Lower lobe of right lung (tissue), 2 donors: ENCODE measurements at places on chromosomes 5 and 9. TPM values are rescaled to one million over a fixed set of nuclear protein-coding genes. Genes with fewer than 3 reads are reported as not detected.
A peak's percentile ranks its signal among the peaks of the same experiment; 100 is the strongest.

GRCh38 chr5:175718401-175719108, 60.7 kb downstream of the HRH2 start:
- peaks cover 8% of the 10 kb centered on the region for H3K27me3 ChIP-seq
- no peak overlapping the region for H3K27ac ChIP-seq
- H3K4me3 ChIP-seq: no peak overlapping the region
- no peaks in the 10 kb centered on the region for H3K36me3 ChIP-seq
- DNase-seq: peak; percentile 75

DNA sequence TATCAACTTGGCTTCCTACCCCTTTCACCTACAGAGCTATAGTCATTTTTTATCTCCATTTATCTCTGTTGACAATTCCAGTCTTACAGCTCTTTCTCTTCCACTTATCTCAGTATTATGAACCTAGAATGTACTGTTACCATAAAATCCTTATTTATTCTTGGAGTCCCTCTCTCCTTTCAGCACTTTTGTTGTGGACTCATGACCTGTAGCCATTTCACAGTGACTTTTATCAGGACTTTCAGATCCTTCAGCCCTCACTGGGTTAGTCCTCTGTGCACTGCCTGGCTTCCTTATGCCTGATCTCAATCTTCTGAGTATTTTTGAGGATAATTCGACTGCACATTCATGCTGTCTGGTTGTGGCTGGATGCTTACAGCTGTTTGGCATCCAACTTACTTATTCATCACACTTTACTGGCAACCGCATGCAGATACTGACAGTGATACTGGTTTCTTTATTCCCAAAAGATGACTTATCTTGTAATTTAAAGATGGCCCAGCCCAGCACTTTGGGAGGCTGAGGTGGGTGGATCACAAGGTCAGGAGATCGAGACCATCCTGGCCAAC, 293.3 kb downstream of the MAN2A1 start:
- H3K4me3 ChIP-seq: no peak overlapping the region
- H3K27me3 ChIP-seq: no peaks in the 10 kb centered on the region
- H3K4me1 ChIP-seq: no peaks in the 10 kb centered on the region
- no peak for DNase-seq

PCDHA4 gene
- total RNA-seq: 0.59 TPM

DNA sequence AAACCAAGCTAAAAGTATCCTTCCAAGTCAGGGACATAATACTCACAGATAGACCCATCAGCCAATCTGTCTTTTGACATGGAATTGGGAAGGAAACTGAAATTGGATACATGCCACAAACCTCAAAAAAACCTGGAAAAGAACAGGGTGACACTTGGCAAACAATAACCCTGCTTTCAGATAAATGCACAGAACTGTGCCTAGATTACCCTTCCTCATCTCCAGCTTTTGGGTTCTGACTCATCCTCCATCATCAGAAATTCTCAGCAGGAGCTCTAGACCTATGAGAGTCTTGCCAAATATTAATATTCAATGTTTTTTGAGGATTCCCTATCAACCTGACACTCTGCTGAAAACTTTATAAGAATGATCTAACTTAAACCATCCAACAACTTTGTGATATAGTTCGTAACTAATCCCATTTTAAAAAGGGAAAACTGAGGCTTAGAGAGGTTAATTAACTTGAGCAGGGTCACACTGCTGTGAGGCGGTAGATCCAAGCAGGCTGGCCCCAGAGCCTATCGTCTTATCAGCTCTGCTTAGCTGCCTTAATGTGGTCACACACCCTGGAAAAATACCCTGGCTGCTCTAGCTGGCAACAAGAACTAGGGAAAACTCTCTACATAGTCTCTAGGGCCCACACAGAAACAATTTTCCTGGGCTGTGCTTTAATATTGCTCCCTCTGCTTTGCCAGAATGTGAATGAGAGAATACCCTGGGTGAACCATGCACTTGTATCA, 157.0 kb upstream of the TRPC7 start:
- no peak overlapping the region for H3K4me3 ChIP-seq
- no peak overlapping the region for H3K27ac ChIP-seq
- no peaks in the 10 kb centered on the region for H3K27me3 ChIP-seq
- H3K4me1 ChIP-seq: no peaks in the 10 kb centered on the region

ZSWIM6 gene
- total RNA-seq: 18.1 TPM

CCDC183 gene
- 3.7 TPM for total RNA-seq

DNA sequence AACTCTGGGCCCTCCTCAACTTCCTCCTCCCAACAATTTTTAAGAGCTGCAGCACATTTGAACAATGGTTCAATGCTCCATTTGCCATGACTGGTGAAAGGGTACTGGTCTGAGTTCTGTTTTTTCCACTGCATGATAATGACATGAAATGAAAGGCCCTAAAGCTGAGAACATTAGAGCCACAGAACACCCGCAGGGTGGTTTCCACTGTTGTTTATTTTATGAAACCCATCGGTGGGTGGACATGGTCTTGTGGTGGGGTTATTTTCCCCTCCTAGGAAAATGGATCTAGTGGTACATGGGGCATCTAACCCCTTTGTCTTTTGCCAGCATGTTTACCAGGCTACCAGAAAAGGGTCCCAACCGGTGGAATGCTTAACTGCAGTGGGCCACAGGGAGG, 71.8 kb downstream of the SMARCA2 start:
- H3K27me3 ChIP-seq: no peaks in the 10 kb centered on the region
- H3K27ac ChIP-seq: no peak overlapping the region
- no peak for DNase-seq
- no peak overlapping the region for H3K4me3 ChIP-seq
- H3K4me1 ChIP-seq: no peaks in the 10 kb centered on the region

- DNase-seq: no peak
- no peaks in the 10 kb centered on the region for H3K27me3 ChIP-seq
- H3K27ac ChIP-seq: no peak overlapping the region
- H3K4me1 ChIP-seq: no peaks in the 10 kb centered on the region
- H3K4me3 ChIP-seq: no peak overlapping the region
Observed at GRCh38 chr5:28214292-28214691, 1175.9 kb upstream of the CDH9 start.

- H3K36me3 ChIP-seq: no peaks in the 10 kb centered on the region
- no peak overlapping the region for H3K27ac ChIP-seq
- no peak for DNase-seq
- no peaks in the 10 kb centered on the region for H3K27me3 ChIP-seq
Observed at GRCh38 chr9:125088752-125089151, 54.6 kb downstream of the SCAI start.

DNA sequence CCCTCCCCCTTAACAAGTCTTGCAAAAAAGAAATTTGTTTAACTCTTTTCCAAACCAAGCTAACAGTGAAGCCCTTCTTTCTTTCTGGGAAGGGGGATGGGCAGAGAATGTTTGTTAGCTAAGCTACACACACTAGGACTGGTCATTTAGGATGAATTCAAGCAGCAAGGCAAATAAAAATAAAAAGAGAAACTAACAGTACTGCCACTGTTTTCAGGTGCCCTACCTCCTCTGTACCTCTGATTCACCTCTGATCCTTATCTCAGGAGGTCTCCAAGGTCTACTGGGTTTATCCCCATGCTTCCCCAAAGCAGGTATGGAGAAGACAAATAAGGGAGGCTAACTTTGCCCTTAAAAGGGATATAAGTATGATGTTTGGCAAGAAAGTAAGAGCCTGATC, 52.9 kb downstream of the ELL2 start:
- H3K4me3 ChIP-seq: no peak overlapping the region
- DNase-seq: no peak
- H3K4me1 ChIP-seq: no peaks in the 10 kb centered on the region
- H3K27me3 ChIP-seq: no peaks in the 10 kb centered on the region

DNA sequence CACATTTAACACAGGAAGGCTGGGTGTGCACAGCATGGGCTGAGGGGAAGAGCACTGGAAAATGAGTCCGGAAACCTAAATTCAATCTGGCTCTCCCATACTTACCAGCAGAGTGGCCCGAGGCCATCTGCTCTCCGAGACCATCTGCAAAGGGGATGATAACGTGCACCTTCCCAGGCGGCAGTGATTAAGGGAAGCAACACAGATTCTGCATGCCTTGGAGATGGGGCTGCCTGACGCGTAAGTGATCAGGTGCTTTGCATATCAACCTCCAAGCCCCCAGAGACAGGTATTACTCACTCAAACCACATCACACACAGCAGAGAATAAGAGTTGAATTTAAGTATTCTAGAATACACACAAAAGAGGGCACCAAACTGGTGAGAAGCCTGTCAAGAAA, 9.1 kb downstream of the EPB41L4B start:
- no peak overlapping the region for H3K27ac ChIP-seq
- no peak overlapping the region for H3K4me3 ChIP-seq
- no peak for DNase-seq
- peaks cover 15% of the 10 kb centered on the region for H3K27me3 ChIP-seq

DNA sequence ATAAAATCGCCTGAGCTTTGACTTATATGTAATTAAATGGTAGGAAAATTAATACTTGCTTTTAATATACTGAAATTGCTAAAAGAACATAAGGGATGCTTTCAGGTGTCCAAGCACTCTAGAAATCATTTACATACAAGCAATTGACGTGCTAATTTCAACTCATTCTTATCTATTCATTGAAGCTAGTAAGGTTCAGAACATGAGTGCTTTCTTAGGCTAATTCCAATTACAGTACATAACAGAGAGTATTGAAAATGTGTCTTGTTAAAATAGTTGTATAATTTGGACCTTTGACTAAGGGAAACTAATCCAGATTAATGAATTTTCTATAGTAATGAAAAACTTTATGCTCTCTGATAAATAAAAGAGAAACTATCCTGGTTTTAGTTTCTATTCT, 1016.4 kb upstream of the TYRP1 start:
- no peaks in the 10 kb centered on the region for H3K36me3 ChIP-seq
- H3K4me3 ChIP-seq: no peak overlapping the region
- H3K27me3 ChIP-seq: no peaks in the 10 kb centered on the region
- H3K4me1 ChIP-seq: no peaks in the 10 kb centered on the region

PLAC8L1 gene
- not detected for total RNA-seq

SPINK7 gene
- total RNA-seq: not detected

DNA sequence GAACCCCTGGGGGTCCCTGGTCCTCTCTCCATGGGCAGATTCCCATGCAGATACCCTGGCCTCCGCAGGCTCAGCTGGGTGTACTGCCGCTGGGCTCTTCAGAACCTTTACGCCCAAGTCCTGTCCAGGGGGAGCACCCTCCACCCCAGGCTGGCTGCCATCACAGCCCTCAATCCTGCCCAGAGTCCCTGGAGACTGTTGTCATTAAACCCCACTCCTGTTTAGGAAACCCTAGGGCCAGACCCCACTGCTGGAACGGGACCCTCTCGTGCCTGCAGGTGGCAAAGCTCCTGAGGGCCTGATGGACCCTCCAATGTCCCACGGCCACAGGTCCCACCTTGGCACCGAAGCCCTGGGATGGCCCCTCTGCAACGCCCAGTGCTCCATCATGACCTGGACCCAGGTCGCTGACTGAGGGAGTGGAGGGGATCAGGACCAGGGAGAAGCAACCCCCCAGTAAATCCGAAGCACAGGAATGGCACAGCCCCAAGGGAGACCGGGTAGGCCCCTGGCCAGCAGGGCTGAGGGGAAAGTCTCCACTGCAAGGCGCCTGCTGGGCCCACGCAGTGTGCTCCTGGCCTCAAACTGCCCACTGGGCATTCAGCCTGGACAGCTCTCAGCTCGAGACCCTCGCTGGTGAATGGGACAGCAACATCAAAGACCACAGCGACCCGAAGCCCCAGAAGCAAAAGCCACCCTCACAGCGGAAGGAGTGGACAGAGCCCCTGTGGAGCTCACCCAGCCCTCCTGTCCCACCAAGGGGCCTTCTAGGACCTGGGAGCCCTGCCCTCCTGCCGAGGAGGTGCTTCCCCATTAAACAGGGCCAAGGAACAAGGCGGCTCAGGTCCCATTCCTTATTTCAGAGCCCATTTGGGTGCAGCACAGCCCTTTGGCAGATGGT, 8.3 kb downstream of the ZDHHC11B start:
- H3K27me3 ChIP-seq: no peaks in the 10 kb centered on the region
- H3K4me1 ChIP-seq: no peaks in the 10 kb centered on the region
- no peak overlapping the region for H3K4me3 ChIP-seq
- no peak for DNase-seq
- no peaks in the 10 kb centered on the region for H3K36me3 ChIP-seq
- H3K27ac ChIP-seq: no peak overlapping the region

- H3K4me3 ChIP-seq: no peak overlapping the region
- no peaks in the 10 kb centered on the region for H3K36me3 ChIP-seq
- no peaks in the 10 kb centered on the region for H3K27me3 ChIP-seq
- DNase-seq: peak; percentile 36
Observed at GRCh38 chr5:125160787-125161502, 414.5 kb upstream of the ZNF608 start.

DNA sequence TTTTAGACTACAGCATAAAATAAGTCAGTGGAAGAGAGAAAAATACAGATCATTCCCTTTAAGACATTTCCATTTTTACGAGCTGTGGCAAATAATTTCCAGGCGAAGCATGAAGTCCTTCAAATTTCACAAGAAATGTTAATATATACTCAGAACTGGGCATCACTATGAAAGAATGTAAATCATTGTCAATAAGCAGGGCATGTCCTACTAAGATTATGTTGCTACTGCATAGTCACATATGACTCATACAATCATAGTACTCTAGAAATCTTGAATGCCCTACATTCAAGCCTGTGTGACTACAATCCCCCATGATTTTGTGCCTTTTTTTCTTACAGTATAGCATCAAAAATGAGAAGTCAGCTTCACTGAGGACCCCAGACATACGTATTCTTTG, 485.2 kb upstream of the FTMT start:
- H3K27me3 ChIP-seq: no peaks in the 10 kb centered on the region
- H3K27ac ChIP-seq: no peak overlapping the region
- no peaks in the 10 kb centered on the region for H3K36me3 ChIP-seq
- H3K4me3 ChIP-seq: no peak overlapping the region
- DNase-seq: no peak
- H3K4me1 ChIP-seq: no peaks in the 10 kb centered on the region

DNA sequence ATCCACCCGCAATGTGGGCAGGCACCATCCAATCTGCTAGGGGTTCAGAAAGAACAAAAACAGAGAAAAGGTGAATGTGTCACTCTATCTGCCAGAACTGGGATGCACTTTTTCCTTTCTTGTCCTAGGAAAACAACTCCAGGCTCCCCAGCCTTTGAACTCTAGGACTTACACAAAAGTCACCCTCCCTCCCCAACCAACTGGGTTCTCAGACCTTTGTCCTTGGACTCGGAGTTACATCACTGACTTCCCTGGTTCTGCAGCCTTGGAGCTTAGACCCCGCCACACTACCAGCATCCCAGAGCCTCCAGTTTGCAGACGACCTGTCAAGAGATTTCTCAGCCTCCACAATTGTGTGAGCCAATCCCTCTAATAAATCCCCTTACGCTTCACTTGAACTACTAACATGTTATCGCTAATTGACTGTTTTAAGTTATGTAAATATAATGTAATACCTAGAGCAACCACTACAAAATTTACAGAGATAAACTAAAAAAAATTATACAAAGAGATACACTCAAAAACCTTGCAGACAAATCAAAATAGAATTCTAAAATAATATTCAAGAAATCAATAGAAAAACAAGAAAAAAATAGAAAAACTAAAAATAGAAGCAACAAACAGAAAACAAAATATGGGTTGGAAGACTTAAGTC, 5.3 kb upstream of the UBLCP1 start:
- H3K27ac ChIP-seq: no peak overlapping the region
- no peaks in the 10 kb centered on the region for H3K27me3 ChIP-seq
- no peaks in the 10 kb centered on the region for H3K4me1 ChIP-seq
- H3K36me3 ChIP-seq: no peaks in the 10 kb centered on the region
- H3K4me3 ChIP-seq: no peak overlapping the region
- no peak for DNase-seq
